PC-9 (cell line): ENCODE measurements at places on chromosomes 5 and 9.

DNA sequence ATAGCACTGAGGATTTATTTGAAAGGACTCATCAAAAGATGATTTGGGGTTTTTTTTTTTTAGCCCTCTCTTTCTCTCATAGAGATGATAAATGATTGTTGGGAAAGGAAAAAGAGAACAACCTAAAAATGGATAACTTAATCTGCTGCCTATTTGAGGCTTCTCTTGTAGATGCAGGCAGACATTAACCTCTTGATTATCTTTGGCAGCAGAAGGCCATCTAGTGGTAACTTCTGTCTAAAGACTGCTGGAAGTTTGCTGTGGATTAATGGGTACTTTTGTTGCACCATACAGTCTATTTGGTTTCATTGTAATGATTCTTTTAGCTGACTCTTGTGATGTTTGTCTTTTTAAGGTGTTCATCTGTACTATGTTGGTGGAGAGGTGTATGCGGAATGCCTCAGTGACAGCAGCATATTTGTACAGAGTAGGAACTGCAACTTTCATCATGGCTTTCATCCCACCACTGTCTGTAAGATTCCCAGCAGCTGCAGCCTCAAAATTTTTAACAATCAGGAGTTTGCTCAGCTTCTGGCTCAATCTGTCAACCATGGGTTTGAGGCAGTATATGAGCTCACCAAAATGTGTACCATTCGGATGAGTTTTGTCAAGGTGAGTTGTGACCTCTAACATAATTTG is 18.8 kb downstream of the SMIM32 start:
- no peak for DNase-seq

GRCh38 chr5:173153842-173154241 is 9.5 kb downstream of the BNIP1 start:
- DNase-seq = no peak

DNA sequence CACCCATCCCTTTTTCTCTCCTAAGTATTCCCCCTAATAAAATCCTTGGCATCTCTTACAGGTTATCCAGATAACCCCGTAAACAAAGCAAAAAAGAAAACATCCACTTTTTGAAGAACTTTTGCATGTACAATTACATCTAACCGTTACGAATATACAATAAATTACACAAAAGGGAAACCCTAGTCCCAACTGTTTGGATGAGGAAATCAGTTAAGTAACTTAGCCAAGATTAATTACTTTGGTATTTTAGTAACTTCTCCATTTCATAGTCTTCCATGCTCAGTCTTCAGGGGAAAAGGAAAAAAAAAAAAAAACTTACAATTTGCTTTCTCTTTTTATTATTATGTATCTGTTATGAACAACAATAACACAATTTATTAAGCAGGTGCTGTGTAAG is 212.9 kb downstream of the ACTL7B start:
- DNase-seq = no peak

GRCh38 chr5:5887833-5888232 is 465.4 kb downstream of the ICE1 start:
- DNase-seq = no peak

GRCh38 chr5:151520294-151520693 is 70.8 kb downstream of the FAT2 start:
- no peak for DNase-seq

- peak; percentile 28 for DNase-seq
These were observed 39.0 kb downstream of the DROSHA start for GRCh38 chr5:31492869-31493268.

DNA sequence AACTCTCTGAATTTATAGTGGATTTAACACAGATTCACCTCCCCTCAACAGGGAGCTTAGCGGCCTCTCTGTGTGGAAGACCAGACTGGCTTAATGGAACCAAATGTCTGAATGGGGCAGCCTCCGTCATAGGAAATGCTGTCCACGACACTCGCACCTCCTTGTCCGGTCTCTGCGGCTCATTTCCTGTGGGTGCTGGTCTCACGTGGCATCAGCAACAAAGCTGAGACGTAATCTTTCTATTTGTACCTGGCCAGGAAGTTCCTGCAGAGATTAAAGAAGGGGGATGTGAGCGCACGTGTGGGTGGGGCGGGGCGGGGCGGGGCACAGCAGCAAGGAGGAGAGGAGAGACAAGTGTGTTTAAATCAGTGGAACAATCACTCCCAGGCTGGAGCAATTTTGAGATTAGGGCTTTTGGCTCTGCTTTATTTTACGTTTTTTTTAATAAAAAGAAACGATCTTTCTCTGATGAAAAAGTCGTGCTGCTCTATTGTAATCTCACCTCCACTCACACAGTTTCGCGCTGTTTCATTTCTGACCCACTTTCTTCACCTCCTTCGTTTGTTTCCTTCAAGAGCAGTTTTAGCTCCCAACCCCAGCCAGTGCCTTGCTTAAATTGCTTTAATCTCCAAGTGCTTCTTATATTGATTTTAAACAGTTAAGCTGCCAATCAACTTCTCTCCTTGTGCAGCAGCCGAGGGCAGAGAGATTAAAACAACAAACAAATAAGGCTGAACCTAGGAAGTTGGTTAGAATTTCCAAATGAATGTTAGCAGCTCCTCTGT is 132.2 kb upstream of the ASTN2 start:
- no peak for DNase-seq

DNA sequence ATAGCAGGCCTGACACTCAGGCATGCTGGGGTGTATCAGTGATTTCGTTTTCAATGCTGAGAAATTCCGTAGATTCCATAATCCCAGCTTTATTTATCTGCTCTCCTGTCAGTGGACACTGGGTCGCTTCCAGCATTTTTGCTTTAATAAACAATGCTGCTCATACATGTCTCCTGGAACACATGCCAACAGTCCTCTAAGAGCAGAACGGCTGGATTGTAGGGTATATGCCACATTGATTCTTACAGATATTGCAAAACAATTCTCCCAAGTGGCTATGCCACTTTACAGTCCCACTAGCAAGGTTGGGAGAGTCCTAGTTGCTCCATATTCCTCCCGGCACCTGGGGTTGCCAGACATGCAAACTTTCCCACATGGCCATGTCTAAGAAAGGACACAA is 81.9 kb downstream of the RAPGEF1 start:
- DNase-seq = peak; percentile 72

- DNase-seq = peak; percentile 76
These were observed 98.8 kb upstream of the BASP1 start for GRCh38 chr5:17118631-17119030.

DNA sequence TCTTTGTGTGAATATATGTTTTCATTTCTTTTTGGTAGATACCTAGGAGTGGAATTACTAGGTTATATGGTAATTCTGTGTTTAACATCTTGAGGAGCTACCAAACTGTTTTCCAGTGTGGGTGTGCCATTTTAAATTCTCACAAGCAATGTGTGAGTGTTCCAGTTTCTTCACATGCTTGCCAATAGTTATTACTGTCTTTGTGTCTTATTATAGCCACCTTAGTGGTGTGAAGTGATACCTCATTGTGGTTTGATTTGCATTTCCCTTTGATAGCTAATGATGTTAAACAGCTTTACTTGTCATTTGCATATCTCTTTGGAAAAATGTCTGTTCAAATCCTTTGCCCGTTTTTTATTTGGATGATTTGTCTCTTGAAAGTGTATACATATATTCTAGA is 513.0 kb downstream of the TMEM38B start:
- no peak for DNase-seq

DNA sequence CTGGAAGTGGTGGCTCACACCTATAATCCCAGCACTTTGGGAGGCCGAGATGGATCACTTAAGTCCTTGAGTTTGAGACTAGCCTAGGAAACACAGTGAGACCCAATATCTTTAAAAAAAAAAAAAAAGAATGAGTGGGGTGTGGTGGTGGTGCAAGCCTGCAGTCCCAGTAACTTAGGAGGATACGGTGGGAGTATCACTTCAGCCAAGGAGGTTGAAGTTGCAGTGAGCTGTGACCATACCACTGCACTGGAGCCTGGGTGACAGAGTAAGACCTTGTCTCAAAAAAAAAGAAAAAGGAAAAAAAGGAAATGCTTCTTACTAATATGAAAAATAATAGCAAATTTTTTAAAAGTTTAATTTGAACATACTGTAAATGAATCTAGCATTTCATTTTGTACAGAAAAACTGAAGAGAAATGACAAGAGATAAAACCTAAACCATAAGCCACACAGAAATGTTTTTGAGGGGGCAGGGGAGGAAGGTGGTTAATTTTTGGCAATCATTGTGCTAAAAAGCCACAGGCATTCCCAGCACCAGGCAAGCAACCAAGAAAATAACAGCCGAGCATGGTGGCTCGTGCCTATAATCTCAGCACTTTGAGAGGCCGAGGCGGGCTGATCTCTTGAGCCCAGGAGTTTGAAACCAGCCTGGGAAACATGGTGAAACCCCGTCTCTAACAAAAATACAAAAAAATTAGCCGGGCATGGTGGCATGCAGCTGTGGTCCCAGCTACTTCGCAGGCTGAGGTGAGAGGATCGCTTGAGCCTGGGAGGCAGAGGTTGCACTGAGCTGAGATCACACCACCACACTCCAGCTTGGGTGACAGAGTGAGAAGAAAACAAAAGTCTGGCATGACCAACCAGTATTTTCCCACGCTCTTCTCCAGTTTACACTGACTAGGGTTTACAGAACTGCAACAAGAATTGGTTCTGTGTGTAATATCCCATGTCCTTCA is 114.5 kb upstream of the NR5A1 start:
- no peak for DNase-seq

- no peak for DNase-seq
These were observed 40.0 kb downstream of the GAS1 start for GRCh38 chr9:86907346-86907745.

GRCh38 chr5:43677253-43677652 is 74.3 kb downstream of the NNT start:
- no peak for DNase-seq

DNA sequence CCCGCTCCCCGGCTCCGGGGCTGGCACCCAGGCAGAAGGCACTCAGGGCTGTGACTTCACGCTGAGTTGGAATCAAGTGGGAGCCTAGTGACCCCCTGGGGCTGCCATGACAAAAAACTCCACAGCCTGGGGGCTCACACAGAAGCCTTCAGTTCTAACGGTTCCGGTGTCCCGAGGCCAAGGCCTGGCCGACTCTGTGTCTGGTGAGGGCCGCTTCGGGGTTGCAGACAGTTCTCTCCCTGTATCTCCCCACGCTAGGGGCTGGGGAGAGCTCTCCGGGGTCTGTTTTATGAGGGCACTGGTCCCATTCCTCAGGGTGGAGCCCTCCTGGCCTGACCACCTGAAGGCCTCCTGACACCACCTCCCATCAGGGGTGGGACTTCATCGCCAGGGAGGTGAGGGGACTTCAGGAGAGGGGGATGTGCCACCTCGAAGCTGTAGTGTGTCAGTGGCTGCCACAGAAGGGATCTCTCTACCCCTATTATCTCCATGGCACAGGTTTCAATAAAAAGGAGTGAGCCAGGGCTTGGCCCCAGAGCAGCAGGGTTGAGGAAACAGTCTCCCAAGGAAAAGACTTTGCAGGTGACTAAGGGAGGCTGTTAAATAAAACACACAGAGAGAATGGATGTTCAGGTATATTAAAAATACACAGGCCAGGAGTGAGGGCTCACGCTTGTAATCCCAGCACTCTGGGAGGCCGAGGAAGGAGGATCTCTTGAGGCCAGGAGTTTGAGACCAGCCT is 1.5 kb upstream of the SLC6A3 start:
- no peak for DNase-seq

DNA sequence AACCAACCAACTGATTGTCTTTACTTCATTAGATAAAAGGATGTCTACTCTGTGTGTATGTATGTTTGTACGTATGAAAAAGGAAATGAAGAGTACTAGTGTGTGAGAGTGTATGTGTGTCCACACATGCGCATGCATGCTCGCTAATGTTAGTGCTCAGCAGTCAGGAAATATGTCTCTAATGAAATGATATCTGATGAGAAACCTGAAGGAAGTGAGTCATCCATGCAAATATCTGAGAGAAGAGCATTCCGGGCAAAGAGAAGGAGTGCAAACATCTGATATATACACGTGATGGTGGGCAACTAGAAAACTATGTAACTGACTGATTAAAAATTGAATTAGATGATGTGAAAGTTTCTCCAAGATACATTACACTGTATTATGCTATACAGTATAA is 29.6 kb upstream of the UGCG start:
- no peak for DNase-seq

DNA sequence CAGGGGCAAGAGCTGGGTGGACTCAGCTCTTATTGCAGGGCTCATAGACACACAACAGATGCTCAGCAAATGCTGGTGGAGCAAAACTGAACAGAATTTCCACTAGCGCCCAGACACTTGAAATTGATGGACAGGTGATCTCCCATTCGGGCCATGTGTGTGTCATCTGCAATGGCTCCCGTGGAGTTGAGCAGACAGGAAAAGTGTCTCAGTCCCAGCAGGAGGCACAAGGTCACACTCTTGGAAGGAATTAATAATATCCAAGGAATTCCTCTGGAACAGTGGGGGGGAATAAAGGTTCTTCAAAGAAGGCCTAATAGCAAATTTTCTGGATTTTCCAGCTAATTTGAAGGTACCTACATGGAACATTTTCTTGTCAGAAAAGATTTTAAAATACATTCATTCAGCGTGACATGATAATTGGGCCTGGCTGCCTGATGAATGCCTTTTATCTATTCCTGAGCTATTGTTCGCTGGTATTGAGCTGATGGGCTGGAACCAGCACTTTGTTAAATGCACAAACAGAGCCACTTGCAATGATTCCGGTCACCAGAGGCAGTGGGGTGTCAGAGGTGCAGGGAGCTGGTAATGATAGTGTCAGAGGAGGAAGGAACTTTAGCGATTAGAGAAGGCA is 31.5 kb upstream of the ALDH1B1 start:
- DNase-seq = no peak

GRCh38 chr9:110146373-110146772 is 61.6 kb downstream of the C9orf152 start:
- no peak for DNase-seq

GRCh38 chr9:12680341-12680740 is 12.8 kb upstream of the TYRP1 start:
- no peak for DNase-seq

- no peak for DNase-seq
These were observed 32.1 kb upstream of the SLC6A3 start for GRCh38 chr5:1477341-1477740.

GRCh38 chr5:138725818-138726416 is 27.3 kb upstream of the CTNNA1 start:
- no peak for DNase-seq

DNA sequence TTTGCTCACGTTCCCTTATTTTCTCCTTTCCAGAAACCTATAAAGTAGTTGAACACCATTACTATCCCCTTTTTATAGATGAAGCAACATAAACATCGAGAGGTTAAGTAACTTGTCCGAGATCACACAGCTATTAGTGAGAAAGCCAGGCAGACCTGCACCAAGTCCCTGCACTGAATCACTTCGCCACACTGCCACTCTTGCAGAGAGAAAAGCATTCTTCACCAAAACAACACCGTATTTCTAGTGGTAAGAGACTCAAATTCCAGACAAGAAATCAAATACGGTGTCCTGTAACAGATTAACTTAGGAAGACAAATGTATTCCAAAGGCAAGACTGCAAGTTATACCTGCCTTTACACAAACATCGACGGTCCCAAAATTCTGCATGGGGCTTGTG is 82.0 kb upstream of the DMRT1 start:
- DNase-seq = no peak
